ENCODE measurements at places on chromosomes 12 and 14. TPM values are rescaled to one million over a fixed set of nuclear protein-coding genes. Genes with fewer than 3 reads are reported as not detected.

EFS gene
- not detected for total RNA-seq

P3H3 gene
- total RNA-seq = 0.18 TPM

RHOJ gene
- total RNA-seq = not detected

GPR132 gene
- total RNA-seq = 51.4 TPM

GRCh38 chr14:103296987-103297386, 37.0 kb upstream of the EIF5 start:
- no peak for DNase-seq
- no peaks in the 10 kb centered on the region for H3K4me1 ChIP-seq
- no peaks in the 10 kb centered on the region for H3K36me3 ChIP-seq
- H3K27me3 ChIP-seq = peaks cover 7% of the 10 kb centered on the region

DNA sequence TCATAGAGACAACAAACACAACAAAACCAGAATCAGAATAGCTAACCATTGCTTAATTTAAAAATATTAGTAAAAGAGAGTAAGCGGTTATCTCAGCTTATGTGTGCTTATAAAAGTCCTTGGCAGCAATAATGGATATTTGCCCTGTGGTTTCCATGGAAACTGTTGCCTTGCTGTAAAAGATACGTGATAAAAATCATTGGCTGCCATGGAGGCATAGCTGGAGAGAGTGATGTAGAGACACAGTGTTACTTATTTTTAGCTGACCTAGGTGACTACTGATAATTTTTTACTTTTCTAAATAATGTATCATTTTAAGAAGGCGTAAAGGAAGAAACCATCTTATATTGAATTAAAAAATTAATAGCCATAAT, 92.9 kb downstream of the ERC1 start:
- no peaks in the 10 kb centered on the region for H3K27me3 ChIP-seq
- peaks cover 2% of the 10 kb centered on the region for H3K36me3 ChIP-seq
- H3K4me3 ChIP-seq = no peak overlapping the region
- no peak for DNase-seq

GRCh38 chr12:13559318-13559978, 362.9 kb downstream of the EMP1 start:
- no peaks in the 10 kb centered on the region for H3K4me1 ChIP-seq
- DNase-seq = no peak
- no peak overlapping the region for H3K27ac ChIP-seq
- H3K4me3 ChIP-seq = no peak overlapping the region

DNA sequence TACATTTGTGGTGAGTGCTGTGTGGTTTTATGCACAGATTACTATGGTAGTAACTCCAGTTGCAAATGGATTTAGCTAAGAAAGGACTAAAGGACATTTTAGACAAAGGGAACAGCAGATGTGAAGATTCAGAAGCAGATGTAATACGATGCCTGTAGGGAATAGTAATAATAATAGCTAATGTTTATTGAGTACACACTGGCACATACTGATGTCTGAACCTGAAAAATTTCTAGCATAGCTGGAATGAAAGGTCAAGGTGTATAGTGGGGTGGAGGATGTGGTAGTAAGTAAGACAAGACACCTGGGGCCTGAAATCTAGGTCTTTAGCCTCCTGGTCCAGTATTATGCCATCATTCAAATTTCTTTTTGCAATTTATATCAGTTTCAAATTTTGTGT, 54.3 kb upstream of the LRTM2 start:
- H3K36me3 ChIP-seq = peaks cover 2% of the 10 kb centered on the region
- no peak overlapping the region for H3K4me3 ChIP-seq
- H3K4me1 ChIP-seq = no peaks in the 10 kb centered on the region
- DNase-seq = no peak
- H3K27me3 ChIP-seq = no peaks in the 10 kb centered on the region

DNA sequence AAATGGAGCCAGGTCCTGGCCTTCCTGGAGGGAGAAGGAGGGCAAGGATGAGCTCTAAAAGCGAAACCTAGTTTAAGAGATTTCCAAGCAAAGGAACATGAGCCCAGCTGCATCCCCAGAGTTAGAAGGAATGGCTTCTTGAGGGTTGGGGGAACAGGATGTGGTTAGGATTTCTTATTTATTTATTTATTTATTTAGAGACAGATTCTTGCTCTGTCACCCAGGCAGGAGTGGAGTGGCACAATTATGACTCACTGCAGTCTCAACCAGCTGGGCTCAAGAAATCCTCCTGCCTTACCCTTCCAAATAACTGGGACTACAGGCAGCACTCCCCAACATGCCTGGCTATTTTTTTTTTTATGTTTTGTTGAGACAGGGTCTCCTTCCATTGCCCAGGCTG, 25.3 kb upstream of the TMEM106C start:
- H3K4me3 ChIP-seq = no peak overlapping the region
- no peak overlapping the region for H3K27ac ChIP-seq
- DNase-seq = no peak
- peaks cover 5% of the 10 kb centered on the region for H3K4me1 ChIP-seq

DNA sequence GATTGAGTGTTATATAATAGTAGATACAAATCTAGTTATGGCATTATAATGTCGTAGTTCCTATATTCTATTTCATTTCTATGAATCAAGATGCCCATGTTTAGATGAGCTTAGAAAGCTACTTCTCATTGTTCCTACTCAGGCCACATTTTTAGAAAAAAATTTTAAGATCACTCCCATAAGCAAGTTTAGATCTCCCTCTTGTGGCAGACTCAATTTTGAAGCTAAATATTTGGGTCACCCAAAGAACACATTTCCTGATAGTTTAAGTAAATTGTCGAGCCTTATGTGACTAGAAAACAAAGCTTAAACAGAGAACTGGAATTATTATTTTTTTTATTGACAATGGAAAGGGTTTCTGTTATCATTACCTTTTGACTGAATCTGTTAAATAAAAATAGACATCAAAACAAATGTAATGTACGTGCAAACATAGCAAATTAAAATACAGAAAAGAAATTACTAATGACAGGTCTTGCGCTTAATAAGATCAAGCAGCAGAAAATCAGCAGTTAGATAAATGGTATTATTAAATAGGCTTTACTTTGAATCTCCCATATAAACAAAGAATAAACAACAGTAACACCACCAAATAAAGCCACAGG, 180.2 kb downstream of the ACSS3 start:
- DNase-seq = no peak
- no peak overlapping the region for H3K27ac ChIP-seq
- H3K4me3 ChIP-seq = no peak overlapping the region
- H3K27me3 ChIP-seq = no peaks in the 10 kb centered on the region
- no peaks in the 10 kb centered on the region for H3K4me1 ChIP-seq

- H3K4me3 ChIP-seq = peak overlapping the region; percentile 90
- H3K27me3 ChIP-seq = peaks cover 42% of the 10 kb centered on the region
- no peak overlapping the region for H3K27ac ChIP-seq
- H3K4me1 ChIP-seq = peaks cover 24% of the 10 kb centered on the region
- DNase-seq = peak; percentile 49
These were observed 873 bp downstream of the PLXNC1 start for GRCh38 chr12:94149119-94149780.

DNA sequence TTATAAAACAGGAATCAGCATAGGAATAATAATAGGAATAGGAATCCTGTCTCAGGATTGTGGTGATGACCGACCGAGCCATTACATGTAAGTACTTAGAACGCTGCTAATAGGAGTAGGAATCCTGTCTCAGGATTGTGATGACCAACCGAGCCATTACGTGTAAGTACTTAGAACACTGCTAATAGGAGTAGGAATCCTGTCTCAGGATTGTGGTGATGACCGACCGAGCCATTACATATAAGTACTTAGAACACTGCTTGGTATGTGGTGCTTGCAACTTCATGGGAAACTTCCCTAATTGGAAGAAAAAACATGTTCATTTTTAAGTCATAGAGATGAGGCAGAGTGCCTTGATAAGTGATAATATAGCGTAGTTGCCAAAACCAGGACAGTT, 30.0 kb downstream of the ELK3 start:
- H3K4me3 ChIP-seq = no peak overlapping the region
- no peak for DNase-seq
- H3K27ac ChIP-seq = no peak overlapping the region
- no peaks in the 10 kb centered on the region for H3K27me3 ChIP-seq

GRCh38 chr14:86739761-86740160, 1209.8 kb downstream of the FLRT2 start:
- H3K27ac ChIP-seq = no peak overlapping the region
- no peaks in the 10 kb centered on the region for H3K4me1 ChIP-seq
- H3K36me3 ChIP-seq = no peaks in the 10 kb centered on the region
- no peak for DNase-seq

- no peaks in the 10 kb centered on the region for H3K4me1 ChIP-seq
- DNase-seq = no peak
- no peak overlapping the region for H3K27ac ChIP-seq
- H3K4me3 ChIP-seq = no peak overlapping the region
These were observed 85.0 kb downstream of the KICS2 start for GRCh38 chr12:64137117-64137516.
